ENCODE measurements at places on chromosomes 6 and 20.

DNA sequence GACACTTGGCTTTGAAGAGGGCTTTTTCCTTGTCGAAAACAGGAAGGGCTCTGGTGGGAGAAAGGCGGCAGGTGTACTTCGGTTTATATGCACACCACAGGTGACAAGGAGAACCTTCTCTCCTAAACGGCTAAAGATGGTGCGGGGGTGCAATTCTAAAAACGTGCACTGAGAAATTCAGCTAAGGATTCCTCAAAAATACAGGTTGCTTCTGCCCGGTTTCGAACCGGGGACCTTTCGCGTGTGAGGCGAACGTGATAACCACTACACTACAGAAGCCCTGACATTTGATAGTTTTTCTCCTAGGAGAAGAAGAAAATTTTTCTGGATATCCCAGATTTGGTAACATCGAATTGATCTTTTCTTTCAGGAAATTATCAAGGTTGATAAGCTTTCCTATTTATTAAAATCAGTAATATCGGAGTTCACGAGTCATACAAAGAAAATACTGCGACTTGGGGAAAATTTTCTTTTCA is 32.0 kb downstream of the POM121L2 start:
- no peaks in the 10 kb centered on the region for H3K27me3 ChIP-seq
- H3K27ac ChIP-seq: no peak overlapping the region
- no peaks in the 10 kb centered on the region for H3K4me1 ChIP-seq
- H3K36me3 ChIP-seq: no peaks in the 10 kb centered on the region
- DNase-seq: no peak
- H3K4me3 ChIP-seq: peak overlapping the region; percentile 51

DNA sequence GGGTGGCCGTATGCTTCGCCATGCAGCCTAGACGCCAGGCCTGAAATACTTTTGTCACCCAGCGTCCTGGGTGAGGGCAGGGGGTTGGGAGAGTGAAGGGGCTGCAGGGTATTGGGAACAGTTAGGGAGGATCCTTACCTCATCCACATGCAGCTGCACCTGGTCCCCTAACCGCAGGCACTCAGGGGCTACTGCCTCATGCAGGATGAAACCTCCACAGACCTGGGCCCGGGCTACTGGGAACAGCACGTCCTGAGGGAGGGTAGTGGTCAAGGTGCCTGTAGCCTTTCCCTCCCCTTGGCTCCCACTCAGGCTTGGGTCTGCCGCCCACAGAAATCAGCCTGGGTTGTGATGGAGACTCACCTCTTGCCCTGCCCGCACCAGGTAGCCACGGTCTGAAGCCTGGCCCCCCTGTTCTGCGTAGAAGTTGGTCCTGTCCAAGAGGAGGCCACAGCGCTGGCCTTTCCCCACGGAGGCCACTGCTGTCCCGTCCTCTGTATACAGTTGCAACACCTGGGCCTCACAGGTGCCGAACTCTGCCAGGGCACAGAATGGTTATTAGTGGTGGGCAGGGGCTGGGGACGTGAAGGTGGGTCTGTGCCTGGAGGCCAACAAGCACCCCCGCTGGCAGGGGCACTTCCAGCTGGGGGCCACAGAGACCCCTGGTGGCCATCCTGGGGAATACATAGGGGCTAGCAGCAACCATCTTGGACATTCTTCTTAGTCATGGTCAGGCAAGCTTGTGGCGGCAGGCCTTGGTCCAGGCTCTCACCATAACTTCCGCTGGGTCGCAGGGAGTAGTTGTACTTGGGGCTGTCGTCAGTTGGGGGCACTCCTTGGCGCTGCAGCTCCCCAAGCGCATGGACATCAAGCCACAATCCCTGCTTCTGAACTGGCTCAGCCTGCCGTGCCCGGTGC is 8.6 kb downstream of the AARS2 start:
- H3K36me3 ChIP-seq: peaks cover 97% of the 10 kb centered on the region
- H3K27me3 ChIP-seq: no peaks in the 10 kb centered on the region
- H3K27ac ChIP-seq: no peak overlapping the region

GRCh38 chr6:90098001-90098531 is 198.6 kb downstream of the BACH2 start:
- no peaks in the 10 kb centered on the region for H3K4me1 ChIP-seq
- no peak for DNase-seq
- no peaks in the 10 kb centered on the region for H3K36me3 ChIP-seq
- H3K27me3 ChIP-seq: no peaks in the 10 kb centered on the region

- no peak for DNase-seq
- peaks cover 19% of the 10 kb centered on the region for H3K36me3 ChIP-seq
- peak overlapping the region; percentile 75 for H3K27ac ChIP-seq
- no peaks in the 10 kb centered on the region for H3K27me3 ChIP-seq
- peaks cover 26% of the 10 kb centered on the region for H3K4me1 ChIP-seq
Observed at GRCh38 chr20:51696304-51697071, 71.7 kb downstream of the ATP9A start.

GRCh38 chr6:15385521-15385920 is 139.7 kb downstream of the JARID2 start:
- DNase-seq: no peak
- no peaks in the 10 kb centered on the region for H3K36me3 ChIP-seq
- peaks cover 23% of the 10 kb centered on the region for H3K4me1 ChIP-seq
- no peaks in the 10 kb centered on the region for H3K27me3 ChIP-seq
- H3K27ac ChIP-seq: no peak overlapping the region

GRCh38 chr6:165119231-165120020 is 190.0 kb downstream of the C6orf118 start:
- no peak for DNase-seq
- H3K27me3 ChIP-seq: no peaks in the 10 kb centered on the region
- no peaks in the 10 kb centered on the region for H3K36me3 ChIP-seq
- H3K4me3 ChIP-seq: no peak overlapping the region
- H3K4me1 ChIP-seq: peaks cover 8% of the 10 kb centered on the region
- no peak overlapping the region for H3K27ac ChIP-seq

DNA sequence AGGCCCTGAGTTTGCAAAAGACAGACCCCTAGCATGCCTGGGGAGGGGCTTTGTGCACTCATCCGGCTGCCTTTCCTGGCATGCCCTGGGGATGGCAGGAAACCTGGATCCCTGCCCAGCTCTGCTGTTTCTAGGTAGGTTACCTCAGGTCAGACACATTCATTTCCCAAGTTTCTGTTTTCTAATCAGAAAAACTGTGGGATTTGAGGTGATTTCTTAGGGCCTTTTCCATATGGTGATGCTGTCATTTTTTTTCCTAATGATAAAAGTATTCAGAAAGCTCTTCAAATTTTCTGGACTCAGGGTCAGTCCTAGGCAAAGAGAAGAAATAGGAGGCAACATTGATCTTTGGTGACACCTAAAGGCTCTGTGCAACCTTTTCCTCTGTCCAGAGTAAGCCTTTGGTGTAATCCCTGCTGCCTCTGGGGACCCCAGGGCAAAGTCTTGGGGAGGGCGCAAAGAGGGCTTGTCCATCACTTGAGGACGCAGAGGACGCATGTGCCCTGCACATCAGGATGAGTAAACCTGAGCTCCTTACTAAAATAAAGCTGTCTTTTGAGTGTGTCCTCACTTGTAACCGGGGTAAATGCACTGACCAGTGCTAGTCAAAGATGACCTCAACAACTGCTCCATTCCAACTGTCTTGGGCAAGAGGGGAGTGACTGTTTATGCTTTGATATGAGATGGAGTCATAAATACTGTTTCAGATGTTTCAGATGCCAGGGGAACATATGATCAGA is 13.5 kb upstream of the TRAM2 start:
- peaks cover 9% of the 10 kb centered on the region for H3K4me1 ChIP-seq
- no peaks in the 10 kb centered on the region for H3K36me3 ChIP-seq
- no peaks in the 10 kb centered on the region for H3K27me3 ChIP-seq
- no peak overlapping the region for H3K4me3 ChIP-seq
- no peak overlapping the region for H3K27ac ChIP-seq
- DNase-seq: no peak

- H3K4me3 ChIP-seq: no peak overlapping the region
- no peaks in the 10 kb centered on the region for H3K27me3 ChIP-seq
- DNase-seq: no peak
- H3K36me3 ChIP-seq: no peaks in the 10 kb centered on the region
- no peak overlapping the region for H3K27ac ChIP-seq
- no peaks in the 10 kb centered on the region for H3K4me1 ChIP-seq
Observed at GRCh38 chr6:136208783-136209182, 41.3 kb downstream of the MTFR2 start.

DNA sequence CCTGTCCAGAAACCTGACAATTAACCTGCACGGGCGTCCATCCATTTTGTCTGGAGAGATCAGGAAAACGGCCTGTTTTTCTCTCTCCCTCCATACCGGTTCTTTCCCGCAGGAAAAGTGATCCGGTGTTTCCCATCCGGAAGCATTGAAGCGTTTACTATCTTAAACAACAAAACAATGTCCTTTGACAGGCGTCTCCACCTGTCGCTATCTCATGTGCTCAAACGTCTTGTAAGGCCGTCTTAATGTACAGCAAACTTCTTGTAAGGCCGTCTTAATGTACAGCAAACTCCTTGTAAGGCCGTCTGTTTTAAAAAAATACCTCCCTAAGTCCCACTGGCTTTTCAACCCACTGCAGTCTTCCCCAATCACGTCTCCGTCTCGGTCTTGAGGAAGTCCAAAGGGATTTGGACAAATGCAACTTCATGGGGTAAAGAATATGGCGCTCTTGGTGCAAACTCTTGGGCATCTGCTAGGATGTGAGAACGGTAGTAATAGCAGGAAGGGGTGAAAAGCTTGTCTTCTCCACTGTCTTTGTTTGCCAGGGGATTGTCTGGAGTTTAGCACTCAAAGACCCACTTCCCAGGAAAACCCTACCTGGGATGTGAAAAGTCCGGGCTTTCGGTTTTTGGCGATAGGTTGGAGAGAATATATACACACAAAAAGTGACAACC is 29.9 kb upstream of the TRIM27 start:
- no peaks in the 10 kb centered on the region for H3K36me3 ChIP-seq
- H3K27me3 ChIP-seq: peaks cover 8% of the 10 kb centered on the region
- DNase-seq: no peak
- no peak overlapping the region for H3K27ac ChIP-seq
- peak overlapping the region; percentile 83 for H3K4me3 ChIP-seq

- no peak overlapping the region for H3K4me3 ChIP-seq
- DNase-seq: no peak
- no peak overlapping the region for H3K27ac ChIP-seq
- peaks cover 36% of the 10 kb centered on the region for H3K4me1 ChIP-seq
- no peaks in the 10 kb centered on the region for H3K36me3 ChIP-seq
- no peaks in the 10 kb centered on the region for H3K27me3 ChIP-seq
Observed at GRCh38 chr6:143955971-143956370, 52.1 kb downstream of the PLAGL1 start.

GRCh38 chr20:41696428-41696827 is 78.3 kb upstream of the CHD6 start:
- H3K36me3 ChIP-seq: no peaks in the 10 kb centered on the region
- no peak overlapping the region for H3K4me3 ChIP-seq
- no peak for DNase-seq
- no peak overlapping the region for H3K27ac ChIP-seq

GRCh38 chr6:26158581-26159356 is 71.5 kb downstream of the HFE start:
- no peaks in the 10 kb centered on the region for H3K36me3 ChIP-seq
- peak overlapping the region; percentile 78 for H3K27ac ChIP-seq
- no peaks in the 10 kb centered on the region for H3K4me1 ChIP-seq
- DNase-seq: no peak

DNA sequence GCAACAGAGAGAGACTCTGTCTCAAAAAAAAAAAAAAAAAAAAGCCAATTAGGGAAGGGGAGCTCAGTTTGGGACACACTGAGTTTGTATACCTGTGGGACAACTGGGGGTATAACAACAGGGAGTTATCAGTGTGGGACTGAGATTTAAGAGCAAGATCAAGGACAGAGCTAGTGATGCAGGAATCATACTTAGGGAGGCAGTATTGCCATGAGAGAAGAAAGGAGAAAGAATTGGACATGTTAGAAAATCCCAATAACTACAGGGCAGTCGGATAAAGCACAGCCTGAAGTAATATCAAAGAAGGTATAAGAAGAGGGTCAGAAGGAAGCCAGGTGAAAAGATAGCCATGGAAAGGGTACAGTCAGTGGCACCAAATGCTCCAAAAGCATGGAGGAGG is 121.2 kb downstream of the PTPRT start:
- no peaks in the 10 kb centered on the region for H3K27me3 ChIP-seq
- H3K27ac ChIP-seq: no peak overlapping the region
- no peak overlapping the region for H3K4me3 ChIP-seq
- H3K36me3 ChIP-seq: no peaks in the 10 kb centered on the region

DNA sequence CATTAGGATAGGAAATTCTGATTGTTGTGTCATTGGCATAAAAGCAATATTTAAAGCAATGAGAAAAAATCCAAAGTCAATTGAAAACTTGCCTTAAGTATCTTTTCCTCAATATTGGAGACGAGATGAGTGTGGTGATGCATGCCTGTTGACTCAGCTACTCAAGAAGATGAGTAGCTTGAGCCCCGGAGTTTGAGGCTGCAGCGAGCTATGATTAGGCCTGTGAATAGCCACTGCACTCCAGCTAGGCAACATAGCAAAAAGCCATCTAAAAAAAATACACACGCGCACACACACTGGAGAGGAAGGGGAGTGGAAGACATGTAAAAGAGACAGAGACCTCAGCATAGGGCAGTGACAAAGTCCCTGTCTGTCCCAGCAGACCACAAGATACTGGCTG is 9.7 kb upstream of the MARCKS start:
- H3K4me3 ChIP-seq: no peak overlapping the region
- no peaks in the 10 kb centered on the region for H3K36me3 ChIP-seq
- no peaks in the 10 kb centered on the region for H3K27me3 ChIP-seq
- no peak overlapping the region for H3K27ac ChIP-seq

- no peaks in the 10 kb centered on the region for H3K36me3 ChIP-seq
- DNase-seq: no peak
- H3K27me3 ChIP-seq: no peaks in the 10 kb centered on the region
- H3K4me3 ChIP-seq: no peak overlapping the region
Observed at GRCh38 chr6:158353883-158354877, 41.9 kb downstream of the TULP4 start.

- peaks cover 3% of the 10 kb centered on the region for H3K27me3 ChIP-seq
- no peaks in the 10 kb centered on the region for H3K4me1 ChIP-seq
- DNase-seq: no peak
- no peak within 1 kb of the TSS for H3K27ac ChIP-seq
Observed at GRCh38 chr20:64106981-64107735, at the start of gene NPBWR2. Gene NPBWR2 (minus strand): TSS chr20:64107565. CDS start chr20:64106831, 734 bp downstream.

GRCh38 chr6:82971877-82972460 is 93.7 kb downstream of the UBE3D start:
- no peak for DNase-seq
- no peaks in the 10 kb centered on the region for H3K4me1 ChIP-seq
- H3K27me3 ChIP-seq: no peaks in the 10 kb centered on the region
- H3K36me3 ChIP-seq: no peaks in the 10 kb centered on the region

Measured in neuronal stem cell (in vitro differentiated cells).